Activated CD4-positive, CD25-positive, alpha-beta regulatory T cell (primary cell): ENCODE measurements at places on chromosomes 5 and 9.

DNA sequence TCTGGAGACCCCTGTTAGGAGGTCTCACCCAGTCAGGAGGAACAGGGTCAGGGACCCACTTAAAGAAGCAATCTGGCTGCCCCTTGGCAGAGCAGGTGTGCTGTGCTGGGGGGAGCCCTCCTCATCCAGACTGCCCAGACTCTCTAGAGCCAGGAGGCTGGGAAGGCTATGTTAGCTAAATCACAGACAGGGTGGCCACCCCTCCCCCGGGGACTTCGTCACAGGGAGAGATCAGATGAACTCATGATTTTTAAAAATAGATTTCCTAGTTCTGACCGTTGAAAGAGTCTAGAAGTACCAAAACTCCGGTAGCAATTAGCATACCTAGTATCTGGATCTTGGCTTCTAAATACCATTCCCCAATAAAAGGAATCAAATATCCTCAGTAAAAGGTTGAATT lies 35.0 kb upstream of the FOXB2 start:
- DNase-seq = no peak

GRCh38 chr9:133619791-133620190 lies 10.6 kb upstream of the FAM163B start:
- DNase-seq = no peak

DNA sequence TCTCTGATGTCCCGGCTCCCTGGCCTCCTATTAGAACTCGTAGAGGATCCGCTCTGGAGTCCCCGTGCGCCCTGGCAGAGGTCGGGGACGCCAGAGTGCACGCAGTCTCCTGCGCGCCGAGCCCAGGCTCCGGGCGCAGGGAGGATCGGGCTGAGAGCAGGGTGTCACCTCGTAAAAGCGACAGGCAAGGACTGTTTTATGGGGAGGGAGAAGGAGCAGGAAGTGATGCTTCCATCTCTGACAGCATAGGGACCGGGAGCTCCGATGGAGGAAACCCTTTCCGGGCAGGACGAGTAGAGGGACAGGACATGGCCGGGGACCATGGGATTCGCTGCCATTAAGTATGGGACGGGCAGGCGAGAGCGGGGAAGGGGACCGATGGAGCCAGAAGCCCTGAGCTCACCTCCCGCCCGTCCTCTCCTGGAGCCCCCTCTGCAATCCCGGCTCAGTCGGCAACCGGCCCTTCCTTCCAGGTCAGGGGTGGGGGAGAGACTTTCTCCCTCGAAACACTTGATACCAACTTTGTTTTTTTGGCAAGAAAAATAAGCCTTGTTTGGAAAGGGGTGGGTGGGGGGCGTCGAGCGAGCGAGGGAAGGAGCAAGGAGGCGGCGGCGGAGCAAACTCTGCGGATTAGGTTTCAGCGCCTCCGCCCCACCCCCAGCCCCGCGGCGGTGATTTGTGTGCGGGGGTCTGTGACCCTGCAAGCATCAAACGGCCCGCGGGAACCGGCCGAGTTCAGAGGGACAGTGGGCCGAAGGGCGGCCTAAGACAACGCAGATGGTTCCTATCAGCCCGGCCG lies 12.6 kb downstream of the LMX1B start:
- no peak for DNase-seq

- DNase-seq = no peak
These were observed 521.0 kb upstream of the CHD1 start for GRCh38 chr5:99449786-99450185.

DNA sequence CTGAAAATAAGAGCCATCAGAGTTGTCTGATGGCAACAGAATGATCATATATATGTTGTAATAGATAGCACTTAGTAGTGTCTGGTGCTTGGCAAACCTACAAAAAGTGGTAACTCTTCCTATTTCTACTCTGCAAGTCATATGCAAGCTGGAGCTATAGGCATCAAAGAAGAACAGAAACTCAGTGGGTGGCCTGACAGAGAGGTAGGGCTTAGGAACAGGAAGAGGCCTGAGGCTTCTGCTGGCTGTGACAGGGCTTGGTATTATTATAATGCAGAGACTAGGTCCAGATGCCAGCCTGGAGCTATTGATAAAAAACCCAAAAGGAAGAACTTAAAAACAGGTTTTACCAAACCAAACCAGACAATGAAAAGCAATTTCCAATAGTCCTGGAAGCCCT lies 4.4 kb upstream of the DIAPH1 start:
- no peak for DNase-seq
